NCI-H69 (cell line): ENCODE measurements at places on chromosomes 3 and 15.

GRCh38 chr3:42778644-42779043, 5.6 kb upstream of the CCDC13 start:
- DNase-seq, result no peak

DNA sequence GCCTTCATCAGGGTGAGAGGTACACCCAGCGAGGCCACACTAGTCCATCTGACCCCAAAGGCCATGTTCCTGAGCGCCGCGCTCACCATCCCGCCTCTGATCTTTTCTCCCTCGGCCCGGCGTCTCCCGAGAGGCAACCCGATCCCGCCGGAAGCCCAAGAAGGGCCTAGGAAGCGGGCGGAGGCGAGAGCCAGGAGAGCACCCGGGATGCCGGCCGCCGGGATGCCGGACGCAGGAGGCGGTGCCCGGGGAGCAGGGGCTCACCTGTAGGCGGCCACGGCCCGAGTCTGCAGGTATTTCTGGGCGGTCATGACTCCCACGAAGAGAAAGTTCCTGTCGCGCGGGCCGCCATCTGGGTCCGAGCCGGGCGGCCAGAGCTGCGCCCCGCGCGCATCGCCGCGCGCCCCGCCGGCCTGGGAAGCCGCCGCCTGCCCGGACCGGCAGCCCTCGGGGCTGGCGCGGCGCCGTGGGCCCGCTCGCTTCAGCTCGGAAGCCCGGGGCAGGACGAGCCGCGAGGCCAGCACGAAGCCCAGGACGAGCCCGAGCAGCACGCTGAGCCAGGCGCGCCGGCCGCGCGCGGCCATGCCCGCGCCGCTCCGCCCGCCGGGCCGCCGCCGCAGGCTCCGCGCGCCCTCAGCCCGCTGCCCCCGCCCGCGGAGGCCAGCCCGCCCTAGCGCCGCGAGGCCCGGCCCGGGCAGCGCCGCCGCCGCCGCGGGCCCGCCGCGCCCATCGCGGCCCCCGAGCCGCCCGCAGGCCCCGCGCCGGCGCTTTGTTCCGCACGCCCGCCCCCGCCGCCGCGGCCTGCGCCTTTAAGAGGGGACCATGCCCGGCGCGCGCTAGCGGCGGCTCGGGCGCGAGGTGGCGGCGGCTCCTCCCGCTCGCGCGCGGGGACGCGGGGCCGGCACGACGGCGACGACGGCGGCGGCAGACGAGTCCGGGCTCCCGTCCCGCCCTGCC, 697 bp downstream of the CHSY1 start:
- peak; percentile 84 for DNase-seq

DNA sequence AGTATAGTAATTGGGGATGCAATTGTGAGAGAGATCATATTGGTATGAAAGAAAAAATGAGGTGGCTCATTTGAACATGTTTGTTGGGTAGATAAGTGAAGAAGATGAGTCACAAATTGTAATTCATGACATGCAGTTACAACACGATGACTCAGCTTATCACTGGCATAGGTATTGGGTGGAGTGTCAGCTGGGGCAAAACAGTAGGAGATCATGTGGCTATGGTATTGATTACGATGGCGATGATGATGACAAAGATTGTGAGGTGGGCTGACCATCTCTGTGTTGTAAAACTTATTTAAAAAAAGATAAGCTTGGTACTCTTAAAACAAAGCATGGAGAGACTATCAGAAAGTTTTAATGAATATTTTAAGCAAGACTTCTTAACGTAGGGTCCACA, 11.6 kb upstream of the DPH6 start:
- DNase-seq, result peak; percentile 19

DNA sequence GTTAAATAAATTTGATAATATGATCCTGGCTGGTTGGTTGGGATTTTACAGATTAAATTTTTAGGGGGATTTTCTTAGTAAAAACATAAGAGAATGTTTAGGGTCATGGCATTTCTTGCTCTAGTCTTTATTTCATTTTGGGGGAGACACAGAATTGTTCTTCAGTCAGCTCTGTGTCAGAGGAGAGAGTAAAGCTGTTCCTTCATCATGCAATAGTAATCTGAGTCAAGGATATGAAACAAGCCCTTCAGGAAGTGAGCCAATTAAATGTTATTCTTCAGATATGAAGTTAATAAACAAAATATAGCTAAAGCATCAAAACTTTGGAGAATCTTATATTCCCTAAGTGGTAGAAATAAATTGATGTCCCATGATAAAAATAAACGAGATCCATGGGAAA, 22.9 kb upstream of the SLC4A7 start:
- no peak for DNase-seq
